Stimulated activated CD8-positive, alpha-beta memory T cell treated with anti-CD3 and anti-CD28 coated beads, Interleukin-2, amount 100 ng/mL, for 1 hour (primary cell): ENCODE measurements at places on chromosomes 11 and 22.

- peak; percentile 55 for DNase-seq
Measured at GRCh38 chr22:39490135-39490798, 11.8 kb upstream of the MIEF1 start.

GRCh38 chr11:77592727-77593126, 3.0 kb downstream of the AQP11 start:
- DNase-seq: no peak

DNA sequence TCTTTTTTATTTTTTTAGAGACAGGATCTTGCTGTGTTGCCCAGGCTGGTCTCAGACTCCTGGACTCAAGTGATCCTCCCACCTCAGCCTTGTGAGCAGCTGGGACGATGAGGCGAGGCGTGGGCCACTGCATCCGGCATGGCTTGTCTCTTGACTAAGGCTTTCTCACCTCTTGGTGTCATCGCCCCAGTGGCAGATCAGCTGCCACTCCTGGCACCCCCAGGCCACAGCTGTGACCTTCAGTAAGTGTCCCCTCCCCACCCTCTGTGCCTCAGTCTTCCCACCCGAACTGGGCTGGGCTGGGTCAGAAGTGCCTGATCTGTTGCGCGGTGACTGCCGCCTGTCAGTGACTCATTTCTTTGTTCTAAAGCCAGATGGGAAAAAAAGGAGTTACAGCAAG, 3.6 kb downstream of the SYNGR1 start:
- DNase-seq: no peak

DNA sequence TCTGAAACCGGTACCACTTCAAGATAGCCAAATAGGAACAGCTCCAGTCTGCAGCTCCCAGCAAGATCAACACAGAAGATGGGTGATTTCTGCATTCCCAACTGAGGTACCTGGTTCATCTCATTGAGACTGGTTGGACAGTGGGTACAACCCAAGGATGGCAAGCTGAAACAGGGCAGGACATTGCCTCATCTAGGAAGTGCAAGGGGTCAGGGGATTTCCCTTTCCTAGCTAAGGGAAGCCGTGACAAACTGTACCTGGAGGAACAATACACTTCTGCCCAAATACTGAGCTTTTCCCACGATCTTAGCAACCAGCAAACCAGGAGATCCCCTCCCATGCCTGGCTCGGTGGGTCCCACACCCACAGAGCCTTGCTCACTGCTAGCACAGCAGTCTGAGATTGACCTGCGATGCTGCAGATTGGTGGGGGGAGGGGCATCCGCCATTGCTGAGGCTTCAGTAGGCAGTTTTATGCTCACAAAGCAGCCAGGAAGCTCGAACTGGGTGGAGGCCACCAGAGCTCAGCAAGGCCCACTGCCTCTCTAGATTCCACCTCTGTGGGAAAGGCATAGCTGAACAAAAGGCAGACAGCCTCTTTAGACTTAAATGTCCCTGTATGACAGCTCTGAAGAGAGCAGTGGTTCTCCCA, 59.9 kb upstream of the C11orf58 start:
- no peak for DNase-seq

- no peak for DNase-seq
Measured at GRCh38 chr11:65899356-65900124, 648 bp downstream of the FOSL1 start.

DNA sequence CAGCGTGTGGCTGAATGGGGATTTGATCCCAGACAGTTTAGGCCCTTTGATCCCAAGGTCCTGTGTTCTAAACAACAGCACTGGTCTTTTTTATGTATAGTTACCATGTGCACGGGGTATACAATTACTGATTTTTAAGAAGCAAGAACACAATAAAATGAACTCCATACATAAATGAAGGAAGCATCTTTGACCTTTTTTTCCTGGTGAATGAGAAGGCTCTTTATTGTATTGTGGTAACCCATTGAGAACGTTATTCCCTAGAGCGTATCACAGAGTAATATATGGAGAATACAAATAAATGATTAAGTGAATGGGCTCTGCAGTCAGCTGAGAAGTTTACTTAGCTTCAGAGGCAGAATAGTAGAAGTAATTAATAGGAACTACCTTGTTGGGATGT, 563.6 kb downstream of the NTM start:
- DNase-seq: no peak

DNA sequence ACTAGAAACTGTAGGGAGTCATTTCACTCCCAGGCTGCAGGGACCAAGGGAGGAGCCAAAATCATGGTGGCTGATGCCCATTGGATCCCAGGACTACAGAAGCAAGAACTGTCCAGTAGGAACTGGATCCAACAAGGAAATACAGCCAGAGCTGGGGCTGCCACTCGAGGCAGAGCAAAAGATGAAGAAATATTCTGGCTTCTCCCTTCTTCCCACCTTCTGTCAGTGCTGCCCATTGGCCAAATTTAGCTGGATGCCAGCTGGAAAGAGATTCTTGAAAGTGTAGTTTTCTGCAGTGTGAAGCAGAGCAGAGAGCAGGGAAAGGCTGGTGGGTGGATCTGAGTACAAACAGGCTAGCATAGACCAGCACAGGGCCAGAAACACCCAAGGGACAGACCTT, 45.6 kb downstream of the COMMD9 start:
- no peak for DNase-seq

DNA sequence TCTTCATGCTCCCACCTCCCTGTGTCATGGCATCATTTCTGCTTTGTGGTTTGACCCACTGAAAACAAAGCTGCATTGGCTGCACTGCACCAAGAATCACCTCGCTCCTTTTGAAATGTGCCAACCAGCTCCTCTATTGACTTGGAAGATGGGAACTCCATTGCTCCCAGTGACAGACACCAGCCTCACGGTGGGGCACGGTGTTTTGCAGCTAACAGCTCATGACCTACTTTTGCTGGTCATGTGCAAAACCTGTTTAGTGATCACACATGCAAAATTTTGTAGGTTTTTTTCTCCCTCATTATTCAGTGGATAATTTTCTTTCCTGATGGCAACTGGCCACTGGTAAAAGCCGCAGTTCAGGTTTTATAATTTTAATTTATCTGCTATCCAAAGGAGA, 36.8 kb downstream of the ARFGAP2 start:
- no peak for DNase-seq

DNA sequence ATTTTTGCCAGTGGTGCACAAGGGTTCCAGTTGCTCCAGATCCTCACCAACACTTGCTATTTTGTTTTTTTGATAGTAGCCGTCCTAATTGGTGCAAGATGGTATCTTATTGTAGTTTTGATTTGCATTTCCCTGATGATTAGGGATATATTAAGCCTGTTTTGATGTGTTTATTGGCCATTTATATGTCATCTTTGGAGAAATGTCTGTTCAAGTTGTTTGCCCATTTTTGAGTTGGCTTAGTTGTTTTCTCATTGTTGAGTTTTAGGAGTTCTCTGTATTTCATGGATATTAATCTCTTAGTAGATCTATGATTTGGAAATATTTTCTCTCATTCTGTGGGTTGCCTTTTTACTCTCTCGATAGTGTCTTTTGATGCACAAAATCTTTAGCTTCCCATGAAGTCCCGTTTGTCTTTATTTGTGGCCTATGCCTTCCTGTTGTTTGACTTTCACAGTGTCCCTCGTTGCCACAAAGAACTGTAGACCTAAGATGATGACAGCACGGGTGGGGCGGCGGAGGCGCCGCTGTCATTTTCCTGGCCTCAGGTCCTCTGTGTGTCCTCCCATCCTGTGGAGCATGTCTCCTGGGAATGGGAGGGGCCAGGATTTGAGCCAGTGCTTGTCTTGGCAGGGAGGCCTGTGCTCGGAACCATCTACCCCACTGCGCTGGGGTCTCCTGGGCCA, 33.5 kb downstream of the LRP5 start:
- DNase-seq: no peak
